ENCODE measurements at places on chromosomes 7 and 10.
A peak's percentile ranks its signal among the peaks of the same experiment; 100 is the strongest.

DNA sequence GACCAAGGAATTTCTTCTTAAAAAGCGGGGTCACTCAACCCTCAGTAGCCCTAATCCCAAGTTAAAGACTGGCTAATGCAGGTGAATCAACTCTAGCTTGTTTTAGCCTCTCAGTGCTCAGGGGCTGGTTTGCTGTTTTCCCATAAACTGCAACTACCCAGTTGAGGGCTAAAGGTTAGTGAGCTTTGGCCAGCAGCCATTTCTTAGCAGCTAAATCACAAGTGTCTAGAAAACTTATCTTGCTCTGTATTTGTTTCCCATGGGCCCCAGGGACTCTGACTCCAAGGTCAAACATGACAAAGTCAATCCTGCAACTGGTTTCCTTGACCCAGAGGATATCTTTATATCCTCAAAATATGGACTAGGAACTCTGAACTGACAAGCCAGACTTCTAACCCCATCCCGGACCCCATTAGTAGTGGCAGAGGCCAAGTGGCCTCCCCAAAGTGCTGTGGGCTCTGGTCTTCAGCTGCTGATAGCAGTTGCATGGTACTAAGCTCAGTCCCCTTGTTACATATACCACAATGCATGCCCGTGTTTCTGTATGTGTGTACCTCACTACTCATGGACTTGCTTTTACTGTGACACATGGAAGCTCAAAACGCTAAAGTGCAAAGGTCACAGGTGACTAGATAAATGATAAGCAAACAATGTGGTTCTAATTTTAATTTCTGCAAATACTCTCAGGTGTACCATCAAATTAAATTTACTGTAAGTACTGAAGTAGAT lies 793.0 kb upstream of the IGFBP3 start:
- no peak for DNase-seq

GRCh38 chr7:151493083-151493482 lies 26.6 kb downstream of the RHEB start:
- DNase-seq, result no peak

DNA sequence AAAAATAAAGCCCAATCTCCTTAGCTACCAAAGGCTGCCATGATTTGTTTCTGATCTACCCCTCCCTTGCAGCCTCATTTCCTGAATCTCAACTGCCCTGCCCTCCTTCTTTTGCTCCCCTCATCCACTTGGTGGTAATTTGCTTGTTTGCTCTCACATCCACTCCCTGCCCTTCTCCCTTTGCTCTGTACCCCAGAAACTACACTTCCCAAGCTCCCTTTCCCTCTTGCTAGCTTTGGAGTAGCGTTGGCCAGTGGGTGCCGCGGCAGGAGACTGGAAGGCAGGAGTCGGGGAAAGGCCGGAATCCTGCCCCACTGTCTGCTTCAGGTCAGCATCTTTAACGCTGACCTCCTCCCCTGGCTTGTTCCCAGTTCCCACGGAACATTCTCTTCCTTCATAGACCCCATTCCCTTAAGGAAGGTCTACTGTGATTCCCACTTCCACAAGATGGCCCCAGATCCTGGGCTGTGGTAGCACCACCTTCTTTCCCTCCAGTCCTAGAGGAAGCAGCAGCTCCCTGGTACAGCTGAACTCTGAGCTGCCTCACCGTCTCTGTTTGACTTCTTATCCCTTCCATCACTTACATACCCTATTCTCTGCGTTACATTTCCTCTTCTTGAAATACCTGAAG lies 79.1 kb downstream of the PIK3CG start:
- no peak for DNase-seq

GRCh38 chr10:129608653-129609052 lies 141.6 kb downstream of the MGMT start:
- DNase-seq, result no peak

DNA sequence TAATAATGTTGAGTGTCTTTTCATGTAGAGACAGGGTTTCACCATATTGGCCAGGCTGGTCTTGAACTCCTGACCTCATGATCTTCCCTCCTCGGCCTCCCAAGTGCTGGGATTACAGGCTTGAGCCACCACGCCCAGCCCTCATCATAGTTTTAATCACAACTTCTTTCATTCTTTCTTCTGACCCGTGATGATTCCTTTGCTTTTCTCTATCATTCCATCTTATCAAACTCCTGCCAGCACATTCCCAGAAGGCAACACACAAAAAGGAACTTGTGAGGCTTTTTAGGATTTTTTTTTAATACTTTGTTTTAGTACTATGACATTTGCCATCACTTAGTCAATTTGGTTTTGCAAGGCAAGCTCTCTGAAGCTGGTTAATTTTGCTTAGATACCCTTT lies 77.5 kb upstream of the MEOX2 start:
- no peak for DNase-seq

- peak; percentile 73 for DNase-seq
Measured at GRCh38 chr7:74587435-74588126, 69.9 kb upstream of the GTF2I start.

DNA sequence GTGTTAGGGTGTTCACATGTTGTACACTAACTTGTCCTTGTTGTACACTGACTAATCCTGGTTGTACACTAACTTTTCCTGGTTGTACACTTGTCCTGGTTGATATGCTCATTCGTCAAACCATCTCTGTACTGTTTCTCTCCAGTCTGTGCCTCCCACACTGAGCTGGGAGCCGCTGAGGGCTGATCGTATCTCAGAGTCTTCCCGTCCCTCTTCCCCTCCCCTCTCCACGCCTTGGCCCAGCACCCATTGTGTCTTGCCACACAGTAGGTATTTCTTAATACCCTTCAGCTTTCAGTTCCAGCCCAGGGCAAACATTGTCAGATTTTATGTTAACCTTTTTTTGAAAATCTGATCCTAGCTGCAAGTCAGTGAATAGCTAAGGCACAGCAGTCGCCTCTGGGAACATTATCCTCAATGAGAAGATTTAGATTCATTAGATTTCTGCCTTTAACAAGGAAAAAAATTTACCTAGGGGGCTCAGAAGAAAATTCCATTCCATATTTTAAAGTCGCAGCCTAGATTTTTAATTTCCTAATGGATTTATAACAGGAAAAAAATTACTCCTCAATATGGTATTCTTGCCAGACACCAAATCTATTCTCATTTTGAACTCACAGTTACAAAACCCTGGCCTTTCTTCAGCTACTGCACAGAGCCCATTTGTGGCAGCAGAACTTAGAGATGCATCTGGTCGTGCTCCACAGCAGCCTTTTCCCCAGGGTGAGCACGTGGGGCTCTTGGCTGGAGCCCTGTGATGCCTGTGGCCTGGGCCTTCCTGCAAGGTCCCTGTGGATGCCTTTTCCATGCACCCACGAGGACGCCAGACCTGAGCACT lies 33.0 kb upstream of the CHST15 start:
- no peak for DNase-seq

- DNase-seq, result no peak
Measured at GRCh38 chr7:104960741-104961448, 53.1 kb upstream of the KMT2E start.

Data from germinal center (tissue), 1 donor.